Skin of body (tissue), 3 donors: ENCODE measurements at places on chromosomes 5 and 9. TPM values are rescaled to one million over a fixed set of nuclear protein-coding genes. Genes with fewer than 3 reads are reported as not detected.

GRCh38 chr5:173719731-173720082 lies 103.3 kb upstream of the BOD1 start:
- DNase-seq: no peak

PITX1 gene
- total RNA-seq: 1.1 TPM

DNA sequence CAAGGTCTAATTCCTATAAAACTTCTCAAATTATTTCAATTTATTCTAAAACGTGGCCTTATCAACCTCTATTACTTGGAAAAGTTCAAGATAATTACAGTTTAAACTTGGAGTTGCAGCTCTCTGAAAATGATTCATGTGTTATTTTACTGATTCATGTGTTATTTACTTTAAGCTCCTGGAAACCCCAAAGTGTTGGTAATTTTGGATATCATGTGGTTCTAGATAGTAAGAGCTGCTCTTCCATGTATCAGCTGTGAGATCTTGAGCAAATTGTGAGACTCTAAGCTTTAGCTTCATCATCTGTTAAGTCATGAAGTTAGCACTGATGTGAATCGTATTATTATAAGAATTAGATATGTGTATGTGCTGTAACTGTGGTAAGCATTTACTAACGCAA lies 749.2 kb downstream of the TLE4 start:
- DNase-seq: no peak

GABRA1 gene
- total RNA-seq: not detected

FAM200C gene
- 10.5 TPM for total RNA-seq

SLC6A7 gene
- not detected for total RNA-seq

SUSD3 gene
- 3.0 TPM for total RNA-seq

DNA sequence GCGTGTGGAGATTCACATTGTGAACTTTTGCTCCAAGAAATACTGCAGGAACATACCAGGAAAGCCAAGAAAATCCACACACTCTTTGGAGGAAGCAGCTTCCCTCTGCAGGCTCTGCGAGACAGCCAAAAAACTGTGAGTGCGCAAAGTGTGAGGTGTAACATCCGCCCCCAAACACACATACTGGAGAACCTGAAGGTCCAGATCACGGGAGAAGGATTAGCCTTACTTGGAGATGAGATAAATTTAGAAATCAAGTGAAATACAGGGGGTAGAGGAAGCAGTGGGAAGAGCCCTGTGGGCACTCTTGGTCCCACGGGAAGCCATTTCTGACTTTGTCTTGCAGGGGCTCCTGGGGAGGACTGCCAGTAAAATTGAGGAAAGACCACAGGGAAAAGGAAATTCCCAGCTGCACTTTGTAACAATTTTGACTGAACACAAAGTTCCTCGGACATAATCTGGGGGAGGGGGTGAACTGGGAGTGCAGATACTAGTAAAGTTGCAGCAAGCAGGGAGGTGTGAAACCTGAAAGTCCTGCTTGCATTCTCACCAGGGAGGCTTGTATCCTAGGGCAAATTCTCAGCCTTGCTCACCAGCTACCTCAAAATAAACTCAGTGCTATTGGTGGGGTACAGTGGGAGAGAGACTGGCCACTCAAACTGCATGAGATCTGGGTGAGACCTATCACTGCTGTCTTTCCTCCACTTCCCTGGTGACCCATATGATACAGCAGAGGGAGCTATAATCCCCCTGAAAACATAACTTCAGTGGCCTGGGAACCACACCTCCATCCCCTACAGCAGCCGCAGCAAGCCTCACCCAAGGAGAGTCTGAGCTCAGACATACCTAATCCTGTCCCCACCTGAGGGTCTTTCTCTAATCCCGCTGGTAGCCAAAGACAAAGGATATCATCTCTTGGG lies 109.1 kb downstream of the ALDH1A1 start:
- no peak for DNase-seq

DNA sequence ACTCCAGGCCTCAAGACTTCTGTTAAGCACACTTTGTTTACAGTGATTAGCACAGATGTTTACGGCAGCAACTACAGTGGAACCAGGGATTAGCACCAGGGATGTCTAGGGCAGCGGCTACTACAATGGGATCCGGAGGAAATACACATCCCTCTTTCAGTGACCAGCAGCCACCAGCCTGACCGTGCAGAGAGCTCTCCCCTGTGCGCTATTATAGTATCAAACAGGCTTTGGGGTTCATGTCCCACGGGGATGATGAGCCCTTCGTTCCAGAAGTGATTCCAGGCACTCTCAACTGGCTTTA lies 21.5 kb downstream of the GFPT2 start:
- DNase-seq: no peak
